ENCODE measurements at places on chromosomes 2 and 18. TPM values are rescaled to one million over a fixed set of nuclear protein-coding genes. Genes with fewer than 3 reads are reported as not detected.

Gene UGT1A4
- 1.8 TPM for total RNA-seq

Gene AFF3
- 0.86 TPM for total RNA-seq

Gene HRH4
- not detected for total RNA-seq

DNA sequence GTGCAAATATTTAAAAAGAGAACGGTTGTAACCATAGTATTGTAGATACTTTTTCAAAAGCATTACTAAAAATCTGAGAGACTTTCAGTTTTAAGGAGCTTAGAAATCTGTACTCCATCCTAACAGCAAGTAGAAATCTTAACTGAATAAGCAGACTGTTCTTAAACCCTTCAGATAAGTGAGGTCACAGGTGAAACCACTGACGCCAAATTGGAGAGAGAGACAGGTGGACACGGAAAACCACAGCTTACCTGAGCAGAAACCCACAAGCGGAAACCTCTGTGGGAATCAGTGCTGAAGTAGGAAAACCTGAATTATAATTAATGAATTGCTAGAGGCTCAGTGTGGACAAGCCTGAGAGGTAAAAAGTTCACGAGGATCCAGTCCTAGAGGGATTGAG lies 959.4 kb upstream of the CELF4 start:
- no peak for DNase-seq

- DNase-seq, result no peak
These were observed 15.2 kb downstream of the PRELID3A start for GRCh38 chr18:12422936-12423335.

Measured in colonic mucosa (tissue), 4 donors.